ENCODE measurements at places on chromosomes 3 and 15. TPM values are rescaled to one million over a fixed set of nuclear protein-coding genes. Genes with fewer than 3 reads are reported as not detected.

Gene RTP3
- 1.8 TPM for polyA plus RNA-seq

Gene PIERCE2
- 1.5 TPM for polyA plus RNA-seq

Gene FBXL2
- polyA plus RNA-seq: 18.7 TPM

Gene LDHAL6B
- 0.17 TPM for polyA plus RNA-seq

Gene ITGA11
- polyA plus RNA-seq: 19.2 TPM

Gene IGF1R
- polyA plus RNA-seq: 14.4 TPM

Gene POLR2H
- polyA plus RNA-seq: 95.1 TPM

Gene DISP2
- 1.5 TPM for polyA plus RNA-seq

- DNase-seq: no peak
These were observed 5.8 kb downstream of the TTC21A start for GRCh38 chr3:39113291-39113690.

DNA sequence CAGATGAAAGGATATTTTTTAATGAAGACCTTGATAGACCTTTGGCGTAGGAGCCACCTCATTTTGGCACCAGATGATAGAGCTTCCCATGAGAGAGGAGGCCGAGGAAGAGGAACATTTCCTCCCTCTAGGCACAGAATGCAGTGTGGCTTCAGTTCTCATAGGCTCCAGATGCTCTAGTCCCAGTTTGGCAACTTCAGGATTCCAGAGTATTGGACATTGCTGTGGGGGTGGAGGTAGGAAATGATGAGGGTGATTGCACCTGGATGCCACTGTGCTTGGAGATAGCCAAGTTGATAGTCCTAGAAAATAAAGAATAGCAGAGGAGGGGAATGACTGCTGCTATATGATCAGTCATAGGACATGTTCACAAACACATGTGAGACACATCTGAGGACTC lies 58.3 kb upstream of the KY start:
- no peak for DNase-seq

DNA sequence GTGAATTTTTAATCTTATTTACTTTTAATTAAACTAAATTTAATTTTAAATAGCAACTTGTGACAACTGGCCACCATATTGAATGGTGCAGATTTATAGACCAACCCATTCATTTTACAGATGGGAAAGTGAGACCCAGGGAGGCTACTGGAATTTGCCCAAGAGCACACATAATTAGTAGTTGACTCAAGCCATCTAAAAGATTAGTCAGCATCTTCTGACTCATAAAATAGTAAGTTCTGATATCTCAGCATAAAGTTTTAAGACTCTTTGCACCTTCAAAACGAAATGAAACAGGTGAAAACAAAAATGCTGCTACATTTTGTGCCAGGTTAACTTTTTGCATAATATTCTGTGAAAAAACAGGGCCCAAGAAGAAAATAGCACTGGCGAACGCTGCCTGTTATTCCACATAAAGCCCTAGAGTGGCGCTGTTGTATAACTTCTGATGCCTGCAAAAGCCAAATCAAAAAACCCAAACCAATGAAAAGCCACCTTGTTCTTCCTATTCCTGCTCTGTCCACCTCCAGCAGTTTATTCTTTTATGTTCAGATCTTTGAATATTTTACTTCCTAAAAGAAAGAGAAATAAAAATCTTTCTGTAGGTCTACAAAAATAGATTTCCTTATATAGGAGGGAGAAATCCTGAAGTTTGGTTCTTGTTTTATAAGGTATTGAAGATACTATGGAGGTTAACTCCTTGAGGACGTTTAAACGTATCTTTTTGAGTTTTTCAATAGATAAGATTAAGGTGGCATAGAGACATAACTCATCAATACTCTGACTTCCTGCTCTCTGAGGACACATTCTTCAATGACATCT lies 62.8 kb downstream of the OTOL1 start:
- DNase-seq: peak; percentile 70
